Astrocyte (in vitro differentiated cells and primary cell): ENCODE measurements at places on chromosomes 12 and 14. TPM values are rescaled to one million over a fixed set of nuclear protein-coding genes. Genes with fewer than 3 reads are reported as not detected.

Gene HNF1A
- not detected in 2 replicates for total RNA-seq

Gene COCH
- total RNA-seq = 0.79 and 0.87 TPM in 2 replicates

Gene KCNMB4
- total RNA-seq = 8.3 and 10.5 TPM in 2 replicates

Gene SLC17A8
- not detected in 2 replicates for total RNA-seq

Gene COX8C
- total RNA-seq = not detected in 2 replicates

Gene KMT2D
- total RNA-seq = 81.7 and 86.9 TPM in 2 replicates

Gene IFI27L1
- total RNA-seq = 28.4 and 30.8 TPM in 2 replicates

Gene TEX22
- total RNA-seq = 1.2 and 2.5 TPM in 2 replicates

Gene POTEM
- total RNA-seq = not detected in 2 replicates

Gene TAS2R7
- not detected in 2 replicates for total RNA-seq

Gene NPFF
- 0.82 TPM in 1 of 2 replicates, not detected in the other for total RNA-seq

GRCh38 chr12:5730962-5731361 is 214.1 kb downstream of the ANO2 start:
- DNase-seq = no peak
- no peaks in the 10 kb centered on the region for H3K27me3 ChIP-seq
- no peak overlapping the region for H3K4me3 ChIP-seq
- H3K27ac ChIP-seq = no peak overlapping the region

DNA sequence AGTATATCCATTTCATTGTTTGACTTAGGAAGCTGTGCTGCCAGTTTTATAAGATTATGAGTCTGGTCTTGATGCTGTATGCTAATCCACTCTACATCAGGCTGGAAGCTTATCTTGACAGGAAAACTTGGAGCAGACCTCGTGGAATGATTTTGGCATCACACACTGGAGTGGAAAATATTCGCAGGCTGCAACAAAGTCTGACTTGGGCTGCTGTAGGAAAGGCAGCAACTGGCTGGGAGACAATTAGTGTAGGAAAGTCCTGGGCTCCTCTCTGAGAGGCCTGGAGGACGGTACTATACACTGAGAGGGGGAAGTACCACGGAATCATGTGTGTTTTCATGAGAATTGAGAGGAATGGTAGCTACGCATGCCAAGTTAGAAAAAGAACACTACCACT is 383.7 kb downstream of the ETNK1 start:
- H3K4me3 ChIP-seq = no peak overlapping the region
- no peaks in the 10 kb centered on the region for H3K36me3 ChIP-seq
- H3K27ac ChIP-seq = no peak overlapping the region
- DNase-seq = peak; percentile 43
- H3K4me1 ChIP-seq = no peaks in the 10 kb centered on the region
- H3K27me3 ChIP-seq = no peaks in the 10 kb centered on the region

DNA sequence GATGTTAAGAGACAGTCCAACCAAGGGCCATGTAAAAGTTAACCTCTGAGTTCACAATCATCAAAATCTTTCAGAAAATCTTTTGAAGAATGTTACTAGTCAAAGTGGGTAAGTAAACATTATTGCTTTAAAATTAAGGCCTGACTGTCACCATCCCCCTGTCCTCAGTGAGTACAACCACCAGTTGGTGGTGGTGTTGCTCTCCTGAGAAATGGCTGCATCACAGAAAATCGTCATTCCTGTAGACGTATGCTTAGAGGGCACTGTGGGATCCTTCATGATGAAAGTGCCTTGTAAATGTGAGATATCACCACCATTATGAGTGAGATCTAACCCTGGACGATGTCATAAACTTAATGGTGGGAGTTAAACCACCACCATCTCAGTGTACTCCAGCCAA is 451.2 kb downstream of the RPS29 start:
- no peaks in the 10 kb centered on the region for H3K4me1 ChIP-seq
- H3K36me3 ChIP-seq = no peaks in the 10 kb centered on the region
- no peak for DNase-seq
- H3K27ac ChIP-seq = no peak overlapping the region

GRCh38 chr12:101302741-101303140 is 22.8 kb downstream of the UTP20 start:
- H3K4me3 ChIP-seq = no peak overlapping the region
- H3K4me1 ChIP-seq = no peaks in the 10 kb centered on the region
- no peak for DNase-seq
- H3K27ac ChIP-seq = no peak overlapping the region
- peaks cover 41% of the 10 kb centered on the region for H3K36me3 ChIP-seq
- no peaks in the 10 kb centered on the region for H3K27me3 ChIP-seq

- H3K27me3 ChIP-seq = peaks cover 8% of the 10 kb centered on the region
- no peaks in the 10 kb centered on the region for H3K4me1 ChIP-seq
- H3K4me3 ChIP-seq = no peak overlapping the region
Observed at GRCh38 chr12:95955549-95956159, 12.5 kb downstream of the AMDHD1 start.

GRCh38 chr14:92400579-92401444 is 77.8 kb downstream of the SLC24A4 start:
- H3K4me3 ChIP-seq = no peak overlapping the region
- no peak overlapping the region for H3K27ac ChIP-seq
- no peaks in the 10 kb centered on the region for H3K36me3 ChIP-seq
- no peaks in the 10 kb centered on the region for H3K27me3 ChIP-seq
- peaks cover 13% of the 10 kb centered on the region for H3K4me1 ChIP-seq

GRCh38 chr14:89534902-89535685 is 118.1 kb upstream of the FOXN3 start:
- H3K36me3 ChIP-seq = no peaks in the 10 kb centered on the region
- peaks cover 24% of the 10 kb centered on the region for H3K4me1 ChIP-seq
- H3K27ac ChIP-seq = peak overlapping the region; percentile 13

GRCh38 chr14:62952226-62952625 is 93.0 kb downstream of the KCNH5 start:
- no peak for DNase-seq
- no peaks in the 10 kb centered on the region for H3K27me3 ChIP-seq
- no peak overlapping the region for H3K27ac ChIP-seq
- H3K4me3 ChIP-seq = no peak overlapping the region
